SW480 (cell line): ENCODE measurements at places on chromosomes 11 and 22.

DNA sequence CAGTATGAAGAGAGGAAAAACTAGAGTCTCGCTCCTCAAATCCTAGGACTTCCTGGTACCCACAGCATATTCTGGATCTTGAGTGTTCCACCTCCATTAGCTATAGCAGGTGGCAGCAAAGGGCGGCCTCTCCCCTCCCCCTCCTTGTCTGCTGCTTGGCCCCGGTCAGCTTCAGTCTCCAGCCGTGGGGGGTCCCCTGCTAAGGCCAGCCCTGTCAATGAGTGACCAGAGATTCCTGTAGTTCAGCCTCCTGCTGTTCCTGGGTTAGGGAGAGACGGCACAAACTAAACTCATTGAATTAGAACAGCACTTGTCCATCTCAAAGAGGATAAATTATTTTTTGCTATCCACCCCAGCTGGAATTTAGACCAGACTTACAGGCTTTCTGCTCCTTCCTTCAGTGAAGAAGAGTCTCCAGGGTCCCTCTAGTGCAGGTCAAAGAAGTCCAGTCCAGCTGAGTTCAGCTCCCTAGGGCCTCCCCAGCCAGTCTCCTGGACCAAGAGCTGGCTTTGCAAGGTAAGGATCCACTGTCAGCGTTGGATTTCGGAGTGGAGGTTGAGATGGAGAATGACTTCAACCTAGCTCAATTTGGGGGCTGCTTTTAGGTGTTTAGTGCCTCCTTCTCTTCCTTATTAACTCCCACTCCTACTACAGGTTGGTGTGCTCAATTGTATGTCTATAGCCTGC is 1.1 kb upstream of the PHLDB1 start:
- no peak for DNase-seq

DNA sequence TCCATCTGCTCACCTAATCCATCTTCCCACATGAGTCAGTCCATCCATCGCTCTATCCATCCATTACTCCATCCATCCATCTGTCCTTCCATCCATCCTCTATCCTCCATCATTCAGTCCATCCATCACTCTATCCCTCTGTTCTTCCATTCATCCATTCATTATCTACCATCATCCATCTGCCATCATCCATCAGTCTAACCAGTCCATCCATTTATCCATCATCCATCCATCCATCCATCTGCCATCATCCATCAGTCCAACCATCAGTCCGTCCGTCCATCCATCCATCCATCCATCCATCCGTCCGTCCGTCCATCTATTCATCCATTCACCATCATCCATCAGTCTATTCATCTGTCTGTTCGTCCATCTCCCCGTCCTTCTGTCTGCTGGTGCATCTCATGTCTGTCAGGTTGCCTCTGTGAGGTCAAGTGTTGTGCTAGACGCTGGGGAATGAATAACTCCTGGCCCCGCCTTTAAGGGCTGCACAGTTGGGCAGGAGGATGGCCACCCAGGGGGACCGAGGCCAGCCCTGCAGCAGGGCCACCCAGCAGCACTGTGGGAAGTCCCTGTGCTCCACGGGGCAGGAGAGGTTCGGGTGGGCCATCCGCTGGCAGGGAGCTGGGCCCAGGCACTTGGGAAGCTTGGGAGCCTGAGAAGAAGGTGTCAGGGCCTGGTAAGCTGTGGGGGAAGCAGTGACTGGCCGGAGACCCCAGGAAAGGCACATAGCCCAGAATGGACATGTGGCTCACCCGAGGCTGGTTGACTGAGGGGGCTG is 137.1 kb downstream of the CTTN start:
- DNase-seq: no peak

GRCh38 chr22:41939981-41940831 is 6.7 kb downstream of the CENPM start:
- DNase-seq: peak; percentile 43

GRCh38 chr11:134574947-134575346 is 162.9 kb upstream of the B3GAT1 start:
- no peak for DNase-seq

GRCh38 chr11:18361154-18361553 is 33.2 kb upstream of the LDHA start:
- DNase-seq: no peak

DNA sequence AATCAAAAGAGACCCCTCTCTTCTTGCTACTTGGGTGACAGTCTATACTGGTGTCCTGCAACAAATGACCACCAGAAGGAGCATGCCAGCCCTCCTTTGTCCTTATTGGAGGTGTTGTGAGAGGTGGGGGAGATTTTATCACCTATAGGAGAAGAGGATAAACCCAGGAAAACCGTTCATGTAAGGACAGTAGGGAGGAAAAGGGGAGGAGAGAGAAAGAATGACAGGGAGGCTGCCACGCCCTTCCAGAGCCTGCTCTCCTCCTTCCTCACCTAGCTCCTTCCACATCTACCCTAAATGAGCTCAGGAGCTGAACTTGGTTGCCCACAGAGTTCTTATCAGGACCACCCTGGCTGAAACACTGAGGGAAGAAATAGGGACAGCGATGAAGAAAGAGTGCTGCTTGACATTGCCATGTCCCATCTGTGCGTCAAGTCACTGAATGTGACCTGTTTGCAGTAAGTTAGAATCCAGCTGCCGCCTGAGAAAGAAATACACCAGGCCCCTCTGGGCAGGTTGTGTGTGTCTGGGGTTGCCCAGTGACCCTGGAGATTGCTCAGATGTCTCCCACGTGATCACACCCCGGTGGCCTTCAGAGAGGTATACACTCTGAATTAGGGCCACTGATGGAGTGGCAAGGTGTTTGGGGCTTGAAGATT is 40.4 kb upstream of the ETS1 start:
- no peak for DNase-seq

DNA sequence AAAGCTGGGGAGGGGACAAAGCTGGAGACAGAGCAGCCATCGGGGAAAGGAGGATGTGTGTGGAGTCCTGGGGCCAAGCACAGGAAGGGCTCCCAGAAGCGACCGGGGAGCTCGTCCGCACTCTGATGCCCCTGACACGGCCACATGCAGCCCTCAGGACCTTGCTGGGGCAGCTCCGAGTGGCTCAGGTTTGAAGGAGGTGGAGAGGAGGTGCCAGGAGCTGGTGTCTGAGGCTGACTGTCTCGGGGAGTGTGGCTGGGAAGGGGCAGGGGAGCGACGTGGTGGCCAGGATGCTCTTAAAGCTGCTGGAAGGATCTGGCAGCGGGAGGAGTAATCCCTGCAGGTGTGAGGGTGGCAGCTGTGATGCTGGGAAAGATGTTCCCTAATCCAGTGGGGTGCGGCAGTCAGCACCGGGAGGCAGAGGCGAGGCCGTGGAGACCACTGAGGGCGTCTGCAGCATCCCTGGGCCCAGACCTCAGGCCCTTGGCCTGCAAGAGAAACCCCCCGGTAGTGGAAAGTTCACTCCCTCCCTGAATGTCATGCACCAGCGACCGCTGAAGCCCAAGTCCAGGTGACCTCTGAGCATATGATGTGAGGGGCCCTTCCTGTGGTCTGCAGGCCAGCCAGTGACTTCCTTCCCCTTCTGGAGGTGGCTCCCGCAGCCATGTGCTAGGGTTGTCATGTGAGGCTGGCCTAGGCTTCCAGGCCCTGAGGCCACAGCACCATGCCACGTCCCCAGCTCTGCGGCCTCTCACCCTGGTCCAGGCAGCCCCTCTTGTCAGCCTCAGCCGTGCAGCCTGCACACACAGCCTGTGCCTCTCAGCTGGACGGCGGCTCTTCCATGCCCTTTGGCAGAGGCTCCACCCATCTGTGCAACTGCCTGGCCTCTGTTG is 17.2 kb upstream of the CTSD start:
- DNase-seq: no peak

DNA sequence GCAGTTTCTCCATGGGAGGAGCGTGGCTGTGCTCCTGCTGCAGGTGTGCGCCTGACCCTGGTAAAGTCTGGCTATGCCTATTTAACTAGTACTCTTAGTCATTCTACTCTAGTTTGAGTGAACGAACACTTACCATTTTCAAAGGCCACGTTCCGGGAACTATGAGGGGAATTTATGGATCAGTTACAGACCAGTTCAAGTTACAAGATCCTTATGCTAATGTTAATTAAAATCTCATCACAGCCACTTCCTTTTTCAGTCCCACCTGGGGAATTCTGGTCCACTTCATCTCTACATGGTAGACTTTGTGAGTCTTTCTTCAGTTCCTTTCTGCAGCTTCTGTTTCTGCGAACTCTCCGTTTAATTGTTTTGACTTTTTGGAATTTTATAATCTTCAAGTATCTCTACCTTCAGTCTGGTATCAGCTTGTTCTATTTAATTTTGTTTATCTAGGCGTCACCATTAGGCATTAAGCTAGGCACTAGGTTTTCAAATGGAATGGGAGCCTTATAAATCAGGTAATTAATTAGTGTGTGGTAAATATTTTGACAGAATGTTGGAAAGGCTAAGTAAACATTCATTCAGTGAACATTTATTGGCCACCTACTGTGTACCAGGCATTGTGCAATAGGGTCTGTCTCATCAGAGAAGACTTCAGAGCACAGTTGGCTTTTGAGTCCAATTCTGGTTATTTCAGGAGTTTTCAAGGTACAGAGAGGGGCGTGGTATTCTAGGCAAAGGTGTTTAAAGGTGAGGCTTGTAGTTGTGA is 78.9 kb downstream of the GRK3 start:
- DNase-seq: no peak

GRCh38 chr11:109423466-109424190 is 1.6 kb downstream of the C11orf87 start:
- no peak for DNase-seq

GRCh38 chr11:71406681-71407080 is 41.5 kb downstream of the DHCR7 start:
- no peak for DNase-seq

DNA sequence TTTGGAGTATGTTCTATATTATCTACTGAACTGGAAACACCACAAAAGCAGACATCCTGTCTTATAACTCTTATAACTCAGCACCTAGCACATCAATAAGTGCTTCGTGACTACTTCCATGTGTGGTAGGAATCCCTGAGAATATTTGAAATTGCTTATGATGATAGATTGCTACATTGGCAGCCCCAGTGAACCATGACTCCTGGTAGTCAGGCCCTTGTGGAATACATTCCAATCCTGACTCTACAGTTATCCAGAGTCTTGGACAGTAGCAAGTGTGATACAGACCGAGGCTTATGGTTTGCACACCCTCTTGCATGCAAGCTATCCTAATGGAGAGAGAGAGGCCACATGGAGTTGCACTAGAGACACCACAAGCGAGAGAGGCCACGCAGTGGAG is 59.5 kb upstream of the PHF21A start:
- no peak for DNase-seq

GRCh38 chr11:15941206-15941770 is 415.1 kb downstream of the SOX6 start:
- DNase-seq: no peak

- no peak for DNase-seq
Observed at GRCh38 chr22:45296628-45297297, 12.0 kb downstream of the UPK3A start.

GRCh38 chr11:34364102-34364501 is 6.3 kb upstream of the ABTB2 start:
- DNase-seq: peak; percentile 62

DNA sequence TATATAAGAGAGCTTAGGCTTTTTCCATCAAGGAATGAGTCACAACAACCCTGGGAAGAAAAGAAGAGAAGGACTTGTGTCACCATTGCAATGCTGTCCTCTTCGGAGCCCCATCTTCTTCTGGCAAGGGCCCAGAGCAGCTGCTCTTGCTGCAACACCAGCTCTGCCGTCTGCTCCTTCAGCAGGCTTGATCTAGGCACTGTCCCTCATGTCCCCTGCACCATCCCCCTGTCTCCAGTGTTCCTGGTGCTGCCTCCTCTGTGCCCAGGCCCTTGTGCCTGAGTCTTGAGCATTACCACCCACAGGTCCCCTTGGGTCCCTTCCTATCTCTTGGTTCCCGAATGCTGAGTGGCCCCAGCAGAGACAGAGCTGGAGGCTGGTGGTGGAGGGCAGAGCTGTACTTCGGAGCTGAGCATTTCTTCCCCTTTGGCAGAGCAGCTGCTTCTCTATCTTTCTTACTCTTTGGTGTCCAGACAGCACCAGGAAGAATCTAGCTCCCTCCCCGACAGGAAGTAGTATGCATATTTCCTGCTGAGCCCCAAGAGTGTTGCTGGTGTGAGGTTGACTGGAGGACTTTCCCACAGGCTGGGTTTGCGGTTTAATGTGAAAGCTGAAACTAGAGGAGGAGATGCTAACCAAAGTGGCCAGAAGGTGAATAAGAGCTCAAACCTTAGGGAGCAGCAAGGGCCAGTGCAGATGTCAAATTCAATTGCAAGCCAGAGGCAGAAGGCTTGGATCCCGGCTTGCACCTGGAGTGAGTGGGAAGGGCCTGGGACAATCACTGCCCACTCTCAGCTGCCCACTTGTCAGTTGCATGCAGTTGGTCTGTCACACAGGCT is 27.8 kb downstream of the WEE1 start:
- no peak for DNase-seq

DNA sequence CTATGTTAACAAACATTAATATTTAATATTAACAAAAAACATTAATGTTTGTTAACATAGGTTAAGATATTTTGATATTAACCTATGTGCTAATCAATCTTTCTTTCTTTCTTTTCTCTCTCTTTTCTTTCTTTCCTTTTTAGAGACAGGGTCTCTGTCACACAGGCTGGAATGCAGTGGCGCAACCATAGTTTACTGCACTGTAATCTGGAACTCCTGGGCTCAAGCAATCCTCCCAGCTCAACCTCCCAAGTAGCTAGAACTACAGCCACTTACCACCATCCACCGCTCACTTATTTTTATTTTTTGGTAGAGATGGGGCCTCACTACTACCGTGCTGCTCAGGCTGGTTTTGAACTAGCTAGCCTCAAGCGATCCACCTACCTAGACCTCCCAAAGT is 13.2 kb downstream of the SIK3 start:
- DNase-seq: no peak
